ENCODE measurements at places on chromosomes 11 and 22.

DNA sequence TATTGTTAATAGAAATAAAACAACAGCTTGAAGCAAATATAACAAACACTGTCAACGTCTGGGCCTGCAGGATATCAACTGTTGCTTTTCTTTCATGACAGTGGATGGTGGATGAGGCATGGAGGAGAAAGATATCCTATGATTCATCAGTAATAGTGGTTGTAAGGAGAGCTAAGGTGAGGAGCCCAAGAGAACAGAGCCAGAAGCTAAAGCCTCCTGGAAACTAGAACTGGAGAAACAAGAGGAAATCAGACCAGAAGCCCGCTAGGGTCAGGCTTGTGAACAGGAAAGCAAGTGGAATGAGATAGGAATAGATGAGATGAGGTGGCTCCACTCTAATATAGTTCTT, 37.7 kb upstream of the MMP12 start:
- DNase-seq: no peak

DNA sequence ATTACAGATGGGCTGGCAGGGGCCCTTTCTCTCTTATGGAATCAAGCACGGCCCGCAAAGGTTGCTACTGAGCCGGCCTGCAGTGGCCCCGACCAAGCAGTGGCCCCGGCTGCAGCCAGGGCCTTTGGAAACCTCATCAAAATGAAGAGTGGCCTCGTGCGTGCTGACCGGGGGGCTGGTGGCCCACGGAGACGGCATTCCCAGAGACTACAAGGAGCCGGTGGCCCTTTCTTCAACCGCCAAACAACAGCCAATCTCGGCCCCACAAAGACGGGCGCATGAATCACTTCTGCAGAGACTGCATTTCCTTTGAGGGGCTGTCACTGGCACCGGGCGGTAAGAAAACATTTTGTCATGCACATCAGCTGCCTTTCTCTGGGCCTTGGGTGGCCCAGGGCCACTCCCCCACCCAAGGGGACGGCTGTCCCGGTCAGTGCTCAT, 43.1 kb upstream of the FGF3 start:
- DNase-seq: no peak

GRCh38 chr11:77381729-77382665, 80.5 kb upstream of the GDPD4 start:
- DNase-seq: no peak

- DNase-seq: no peak
Observed at GRCh38 chr11:130314184-130314749, 450 bp downstream of the ZBTB44 start.

DNA sequence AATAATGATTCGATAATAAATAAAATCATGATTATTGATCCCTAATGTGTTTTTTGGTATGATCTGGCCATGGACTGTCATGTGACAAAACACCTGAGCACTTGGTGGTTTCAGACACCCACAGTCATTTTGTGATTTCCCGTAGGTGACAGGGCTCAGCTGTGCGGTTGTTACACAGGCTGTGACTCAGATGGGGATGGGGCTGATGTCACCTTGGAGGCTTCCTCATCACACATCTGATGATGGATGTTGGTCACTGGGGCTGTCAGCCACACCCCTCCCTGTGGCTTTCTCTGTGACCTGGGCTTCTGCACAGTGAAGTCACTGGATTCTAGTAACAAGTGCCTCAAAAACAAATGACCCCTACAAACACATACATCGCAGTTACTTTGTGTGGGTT, 995.1 kb downstream of the BRD1 start:
- no peak for DNase-seq
